Activated CD8-positive, alpha-beta memory T cell treated with anti-CD3 and anti-CD28 coated beads, Interleukin-2, amount 10 ng/mL, durations not matched to agents 7 days and 5 days (primary cell): ENCODE measurements at places on chromosomes 7 and 10. TPM values are rescaled to one million over a fixed set of nuclear protein-coding genes. Genes with fewer than 3 reads are reported as not detected.
A peak's percentile ranks its signal among the peaks of the same experiment; 100 is the strongest.

Gene ASB13
- 4.4 TPM for total RNA-seq

GRCh38 chr7:101179713-101180112 lies 380 bp downstream of the NAT16 start:
- no peak for DNase-seq

Gene ITIH5
- not detected for total RNA-seq

Gene BET1
- total RNA-seq = 13.6 TPM

- no peak for DNase-seq
Measured at GRCh38 chr7:30556840-30557239, 37.8 kb upstream of the GARS1 start.

Gene UTF1
- total RNA-seq = not detected

Gene TMEM26
- total RNA-seq = not detected

- DNase-seq = no peak
Measured at GRCh38 chr7:111362506-111363054, 199.7 kb downstream of the IMMP2L start.

Gene MINDY4
- total RNA-seq = 1.3 TPM

Gene CTAGE8
- total RNA-seq = not detected

- DNase-seq = peak; percentile 67
Measured at GRCh38 chr10:75401569-75402485, at the start of gene ZNF503. TSS of gene ZNF503 (minus strand) at chr10:75401764. CDS start at chr10:75401419, 345 bp downstream.

GRCh38 chr7:55210176-55210575 lies 155.0 kb upstream of the LANCL2 start:
- no peak for DNase-seq

DNA sequence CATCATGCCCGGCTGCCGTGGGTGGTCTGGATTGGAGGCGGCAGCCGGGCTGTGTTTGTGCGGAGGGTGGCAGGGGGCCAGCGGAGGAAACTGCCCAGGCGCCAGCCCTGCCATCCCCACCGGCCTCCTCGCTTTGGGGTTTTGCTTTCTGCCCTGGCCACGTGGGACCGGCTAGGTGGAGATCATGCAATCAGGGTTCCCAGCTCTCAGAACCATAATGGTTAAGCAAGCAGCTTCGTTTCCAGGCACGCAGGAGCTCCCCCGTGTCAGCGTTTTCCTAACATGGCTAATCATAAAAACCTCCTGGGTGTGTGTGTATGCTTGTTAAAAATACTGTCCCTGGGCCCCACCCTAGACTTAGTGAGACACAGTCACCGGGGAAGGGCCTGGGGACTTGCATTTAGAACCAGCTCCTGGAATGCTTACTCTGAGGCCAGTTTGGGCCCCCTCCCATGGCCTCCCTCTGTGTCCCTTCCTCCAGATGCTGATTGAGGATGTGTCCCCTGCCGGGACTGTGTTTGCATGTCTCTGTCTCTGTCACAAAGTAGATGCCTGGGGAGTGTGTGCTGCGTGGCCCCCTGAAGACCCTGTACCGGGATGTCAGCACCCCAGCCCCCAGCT lies 119.3 kb downstream of the CUX1 start:
- no peak for DNase-seq

Gene LEP
- total RNA-seq = not detected

DNA sequence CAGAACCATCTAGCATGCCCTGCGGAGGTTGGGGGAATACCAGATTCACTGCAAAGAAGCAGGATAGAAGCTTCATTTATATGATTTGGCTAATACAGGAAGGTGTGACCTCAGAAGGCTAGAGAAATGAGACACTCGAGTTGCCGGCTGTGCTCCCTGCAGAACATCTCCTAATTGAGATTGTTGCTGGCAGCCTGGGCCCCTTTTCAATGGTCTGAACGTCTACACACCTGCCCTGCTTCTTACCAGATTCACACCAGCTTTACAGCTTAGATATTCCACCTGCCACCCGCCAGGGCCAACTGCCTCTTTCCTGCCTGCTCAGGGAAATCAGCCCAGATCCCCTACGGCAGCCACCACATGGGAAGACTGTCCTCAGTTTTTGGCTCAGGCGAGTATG lies 475.3 kb upstream of the AUTS2 start:
- no peak for DNase-seq

DNA sequence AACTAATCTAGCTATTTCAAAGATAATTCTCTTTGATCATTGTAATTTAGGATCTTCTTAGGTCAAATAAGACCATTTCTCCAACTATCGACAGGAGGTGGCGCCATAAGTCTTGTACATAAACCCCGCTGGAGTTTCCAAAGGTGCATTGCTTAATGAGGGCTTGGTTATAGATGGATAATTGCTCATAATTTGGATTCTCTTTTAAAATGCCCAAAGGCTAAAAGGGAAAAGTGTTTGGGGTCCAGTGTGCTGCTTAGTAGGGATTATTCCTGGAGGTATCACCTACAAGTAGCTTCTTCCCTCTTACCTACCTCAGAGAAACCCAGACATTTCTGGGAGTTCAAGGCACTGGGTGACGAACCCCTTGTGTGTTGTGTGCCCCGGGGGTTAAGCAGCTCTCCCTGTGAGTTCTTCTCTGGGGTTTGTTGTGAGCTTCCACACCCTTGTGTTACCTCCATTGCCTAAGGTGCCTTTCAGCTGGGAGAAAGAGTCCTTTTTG lies 75.2 kb downstream of the PAXIP1 start:
- peak; percentile 89 for DNase-seq

Gene FAM221A
- total RNA-seq = 6.1 TPM

GRCh38 chr10:36473122-36473521 lies 652.3 kb upstream of the ANKRD30A start:
- DNase-seq = no peak

GRCh38 chr10:125389648-125390047 lies 229.3 kb upstream of the CTBP2 start:
- no peak for DNase-seq

GRCh38 chr7:55044371-55044717 lies 25.5 kb downstream of the EGFR start:
- DNase-seq = no peak

DNA sequence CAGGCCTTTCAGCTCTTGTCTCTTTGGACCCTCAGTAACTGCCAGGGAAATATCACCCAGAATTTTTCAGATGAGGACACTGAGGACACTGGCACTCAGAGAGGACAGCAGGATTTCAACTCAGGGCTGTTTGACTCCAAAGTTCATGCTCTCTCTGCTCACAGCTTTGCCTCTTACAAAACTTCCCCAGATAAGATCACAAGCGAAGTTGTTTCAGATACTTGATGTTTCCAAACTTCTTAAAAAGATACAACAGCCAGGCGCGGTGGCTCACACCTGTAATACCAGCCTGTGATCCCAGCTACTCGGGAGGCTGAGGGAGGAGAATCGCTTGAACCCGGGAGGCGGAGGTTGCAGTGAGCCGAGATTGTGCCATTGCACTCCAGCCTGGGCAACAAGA lies 32.4 kb upstream of the ZRANB1 start:
- DNase-seq = no peak

DNA sequence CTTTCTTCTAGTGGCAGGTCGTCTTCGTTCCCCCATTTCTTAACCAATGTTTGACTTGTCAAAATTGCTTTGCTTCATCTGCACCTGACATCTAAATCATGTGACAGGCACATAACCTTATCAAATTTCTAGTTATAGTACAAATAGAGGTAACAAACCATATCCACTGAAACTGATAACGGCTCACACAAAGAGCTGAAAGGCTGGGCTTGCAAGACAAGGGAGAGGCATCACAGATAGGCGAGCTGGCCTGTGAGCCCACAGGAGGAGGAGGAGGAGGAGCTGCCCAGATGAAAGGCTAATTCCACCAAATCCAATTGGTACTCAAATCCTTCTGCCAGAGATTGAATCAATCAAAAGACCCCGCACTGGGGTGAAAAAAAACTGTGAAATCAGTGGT lies 80.2 kb upstream of the NEBL start:
- DNase-seq = no peak

GRCh38 chr7:128266883-128267594 lies 26.0 kb downstream of the LEP start:
- no peak for DNase-seq

GRCh38 chr10:114174695-114175188 lies 739 bp upstream of the CCDC186 start:
- no peak for DNase-seq

DNA sequence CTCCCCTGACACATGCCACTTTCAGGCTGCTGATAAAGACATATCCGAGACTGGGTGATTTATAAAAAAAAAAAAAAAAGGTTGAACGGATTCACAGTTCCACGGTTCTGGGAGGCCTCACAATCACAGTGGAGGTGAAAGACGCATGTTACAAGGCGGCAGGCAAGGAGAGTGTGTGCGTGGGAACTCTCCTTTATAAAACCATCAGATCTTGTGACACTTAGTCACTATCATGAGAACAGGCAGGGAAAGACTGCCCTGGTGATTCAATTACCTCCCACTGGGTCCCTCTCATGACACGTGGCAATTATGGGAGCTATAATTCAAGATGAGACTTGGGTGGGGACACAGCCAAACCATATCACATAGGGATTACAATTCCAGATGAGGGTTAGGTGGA lies 181.5 kb downstream of the TCERG1L start:
- DNase-seq = no peak

- no peak for DNase-seq
Measured at GRCh38 chr10:112275512-112276245, 7.5 kb upstream of the TECTB start.

Gene ZNF716
- not detected for total RNA-seq

Gene ADAP1
- total RNA-seq = 30.8 TPM

Gene AOC1
- total RNA-seq = not detected

GRCh38 chr7:90668992-90669391 lies 72.9 kb downstream of the CDK14 start:
- no peak for DNase-seq

GRCh38 chr7:55077561-55078410 lies 59.0 kb downstream of the EGFR start:
- DNase-seq = no peak
